ENCODE measurements at places on chromosomes 3 and 15.

GRCh38 chr3:66014056-66014455 is 24.7 kb downstream of the MAGI1 start:
- DNase-seq, result no peak

GRCh38 chr3:184740509-184741258 is 28.8 kb upstream of the MAGEF1 start:
- DNase-seq, result no peak

- DNase-seq, result no peak
These were observed 20.2 kb downstream of the ATOSA start for GRCh38 chr15:52658955-52659354.

GRCh38 chr15:94306700-94307650 is 75.6 kb downstream of the MCTP2 start:
- no peak for DNase-seq

DNA sequence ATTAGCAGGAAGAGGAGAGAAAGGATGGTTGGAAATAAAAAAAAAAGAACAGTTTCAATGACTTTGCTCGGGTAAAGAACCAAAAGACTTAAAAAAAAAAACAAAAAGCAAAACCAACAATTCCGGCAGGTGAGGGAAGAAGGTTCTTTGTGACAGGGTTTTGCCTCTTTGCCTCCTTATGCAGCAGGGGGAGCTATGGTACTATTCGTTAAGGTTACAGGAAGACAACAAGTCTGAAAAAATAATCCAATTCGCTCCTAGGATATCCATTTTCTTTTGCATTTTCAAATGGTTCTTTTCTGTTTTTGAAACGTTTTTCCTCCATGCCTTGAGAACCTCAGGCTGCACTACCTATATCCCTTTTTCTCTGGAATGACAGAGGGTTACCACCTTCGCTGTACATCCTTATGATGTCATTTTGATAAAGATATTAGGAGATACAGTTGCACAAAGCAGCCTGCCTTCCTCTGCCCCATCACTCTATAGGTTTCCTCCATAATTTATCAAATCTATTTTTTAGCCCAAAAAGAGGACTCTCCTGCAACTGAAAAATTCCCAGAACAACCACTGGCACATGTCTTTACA is 55.0 kb downstream of the CFAP20DC start:
- no peak for DNase-seq

DNA sequence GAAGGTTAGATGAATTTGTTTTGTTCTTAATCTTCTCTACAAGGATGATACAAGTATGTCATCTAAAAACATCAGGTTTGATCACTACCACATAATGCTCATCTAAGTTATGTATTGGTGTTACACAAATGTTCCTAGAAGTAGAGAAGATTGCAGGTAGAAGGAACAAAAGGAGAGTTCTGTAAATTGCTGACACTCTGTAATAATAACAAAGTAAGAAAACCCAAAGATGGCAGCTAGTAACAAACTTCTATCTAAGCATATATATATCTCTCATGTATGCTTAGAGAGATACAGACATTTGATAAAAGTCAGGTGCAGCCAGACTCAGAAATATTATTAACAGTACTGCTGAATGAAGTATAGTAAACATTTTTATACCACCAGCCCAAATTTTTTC is 20.2 kb upstream of the CFAP44 start:
- no peak for DNase-seq

- peak; percentile 93 for DNase-seq
These were observed at the start of gene THBS1 for GRCh38 chr15:39580485-39581241. Gene THBS1 (plus strand): TSS chr15:39581079. CDS start chr15:39581858, 779 bp downstream.
